ENCODE measurements at places on chromosomes 1 and 21.

DNA sequence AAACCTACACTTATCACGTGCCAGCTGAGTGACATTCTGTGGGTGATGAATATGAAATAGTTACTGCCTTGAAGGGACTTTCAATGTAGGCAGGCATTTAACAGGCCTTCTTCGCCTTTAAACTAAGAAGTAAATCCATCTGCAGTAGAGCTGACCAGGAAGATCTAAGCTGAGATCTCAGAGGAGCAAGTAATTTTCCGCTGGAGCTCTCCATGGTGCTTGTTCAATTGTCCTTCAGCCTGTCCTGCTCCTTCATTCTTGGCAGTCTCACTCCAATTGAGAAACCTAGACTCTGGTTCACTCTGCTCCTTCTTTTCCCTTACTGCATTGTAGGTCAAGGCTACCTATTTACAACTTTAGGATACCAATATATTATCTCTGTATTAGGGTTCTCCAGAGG lies 183.5 kb downstream of the HMCN1 start:
- DNase-seq, result no peak

- peak; percentile 11 for DNase-seq
These were observed 554 bp downstream of the ZNF281 start for GRCh38 chr1:200409203-200409760.

- no peak for DNase-seq
These were observed 11.1 kb downstream of the DIPK1A start for GRCh38 chr1:92949937-92950817.

DNA sequence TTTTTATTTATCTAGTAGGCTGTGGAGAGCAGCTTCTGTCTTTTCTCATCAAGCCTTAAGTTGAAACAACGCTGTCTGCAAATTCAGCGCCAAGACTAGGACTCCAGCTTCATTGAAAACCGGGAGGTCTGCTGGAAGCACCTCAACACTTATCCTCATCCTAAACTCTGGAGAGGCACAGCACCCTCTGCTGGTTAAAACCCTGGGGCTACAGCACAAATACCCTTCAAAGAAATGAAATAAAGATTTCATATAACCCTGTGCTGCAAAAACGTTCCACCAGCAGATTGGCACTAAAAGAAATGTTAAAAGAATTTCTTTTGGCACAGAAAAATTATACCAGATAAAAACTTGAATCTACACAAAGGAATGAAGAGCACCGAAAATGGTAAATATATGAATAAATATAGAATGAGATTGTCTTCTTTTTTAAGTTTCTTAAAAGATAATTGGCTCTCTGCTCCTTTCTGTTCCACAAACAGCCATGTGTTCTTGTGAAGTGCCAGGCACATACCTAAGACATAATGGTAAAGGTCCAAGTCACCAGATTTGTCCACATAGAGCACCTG lies 227.7 kb upstream of the SAMSN1 start:
- peak; percentile 36 for DNase-seq

GRCh38 chr1:4657244-4657789 lies 2.9 kb downstream of the AJAP1 start:
- DNase-seq, result no peak

Data from stimulated activated CD4-positive, alpha-beta T cell treated with anti-CD3 and anti-CD28 coated beads, Interleukin-1b, Interleukin-23, amount 100 ng/mL, for 1 hour (primary cell).